ENCODE measurements at places on chromosomes 11 and 22. TPM values are rescaled to one million over a fixed set of nuclear protein-coding genes. Genes with fewer than 3 reads are reported as not detected.

CCDC15 gene
- 2.8 TPM for total RNA-seq

DNA sequence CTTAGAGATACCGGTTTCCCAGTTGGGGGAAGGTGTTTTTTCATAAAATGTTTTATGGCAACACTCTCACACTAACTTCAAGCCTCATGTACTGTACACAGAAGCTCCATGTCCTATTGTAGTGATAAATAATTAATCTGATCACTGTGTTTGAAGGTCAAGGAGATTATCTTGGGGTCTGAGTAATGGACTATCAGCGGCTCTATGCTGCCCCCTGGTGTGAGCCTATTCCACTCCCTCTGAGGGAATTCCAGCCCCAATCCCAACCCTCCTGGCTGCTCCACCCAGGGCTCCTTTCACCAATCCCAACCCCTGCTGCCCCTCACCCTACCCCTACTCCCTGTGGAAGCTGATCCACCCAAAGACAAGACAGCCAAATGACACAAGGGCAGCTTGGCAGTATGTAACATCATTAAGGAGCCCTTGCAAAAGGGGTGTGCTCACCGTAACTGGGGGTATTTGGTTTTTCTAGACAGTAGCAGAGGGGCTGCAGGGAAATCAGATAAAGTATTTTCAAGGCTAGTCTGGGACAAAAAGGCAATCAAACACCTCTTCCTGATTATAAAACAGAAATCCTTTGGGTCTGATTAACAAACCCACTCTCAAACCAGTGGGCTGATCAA lies 22.3 kb downstream of the HPS4 start:
- DNase-seq, result no peak

RABL2B gene
- total RNA-seq, result 42.3 TPM

- DNase-seq, result no peak
Measured at GRCh38 chr11:2924821-2925675, 4.2 kb downstream of the PHLDA2 start.

DNA sequence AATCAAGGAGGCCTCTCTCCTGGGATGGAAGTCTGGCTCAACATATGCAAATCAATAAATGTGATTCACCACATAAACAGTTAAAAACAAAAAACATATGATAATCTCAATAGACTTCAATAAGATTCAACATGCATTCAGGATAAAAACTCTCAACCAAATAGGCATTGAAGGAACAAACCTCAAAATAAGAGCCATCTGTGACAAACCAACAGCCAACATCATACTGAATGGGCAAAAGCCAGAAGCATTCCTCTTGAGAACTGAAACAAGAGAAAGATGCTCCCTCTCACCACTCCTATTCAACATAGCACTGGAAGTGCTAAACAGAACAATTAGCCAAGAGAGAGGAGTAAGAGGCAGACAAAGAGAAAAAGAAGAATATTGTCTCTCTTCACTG lies 54.0 kb upstream of the SEZ6L start:
- no peak for DNase-seq

DNA sequence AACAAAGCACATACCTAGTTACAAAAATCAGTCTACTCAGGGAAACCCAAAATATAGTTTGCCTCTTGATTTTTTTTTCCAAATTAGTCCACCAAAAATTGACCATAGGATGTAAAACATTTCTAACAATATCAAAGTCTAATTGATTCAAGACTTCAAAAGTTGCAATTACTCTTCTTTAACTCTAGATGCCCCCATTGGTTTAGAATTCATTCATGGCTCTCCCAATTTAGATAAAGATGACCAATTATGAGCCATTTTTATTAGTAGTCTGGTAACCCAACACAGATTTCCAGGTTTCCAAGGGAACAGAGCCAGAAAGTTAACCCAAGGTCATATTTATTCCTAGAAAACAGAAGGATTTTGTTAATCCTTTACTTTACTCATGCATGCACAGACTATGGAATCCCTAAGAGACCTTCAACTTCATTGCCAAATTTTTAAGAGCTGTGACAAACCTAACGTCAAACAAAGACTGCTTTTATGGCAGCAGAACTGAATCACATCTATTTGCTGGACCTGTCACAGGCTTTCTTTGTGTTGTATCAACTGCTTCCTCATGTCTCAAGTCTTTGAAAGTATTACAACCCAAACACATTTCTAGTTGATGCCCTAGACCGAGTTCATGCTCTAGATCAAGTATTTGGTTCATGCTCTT lies 55.3 kb downstream of the C22orf42 start:
- no peak for DNase-seq

APOA5 gene
- not detected for total RNA-seq

C22orf42 gene
- not detected for total RNA-seq

- no peak for DNase-seq
Measured at GRCh38 chr11:109237636-109238035, 184.4 kb upstream of the C11orf87 start.

OR11H1 gene
- not detected for total RNA-seq

- DNase-seq, result no peak
Measured at GRCh38 chr11:74195828-74196227, 24.7 kb downstream of the PPME1 start.

- DNase-seq, result no peak
Measured at GRCh38 chr22:44807915-44808690, 55.7 kb downstream of the ARHGAP8 start.

DNA sequence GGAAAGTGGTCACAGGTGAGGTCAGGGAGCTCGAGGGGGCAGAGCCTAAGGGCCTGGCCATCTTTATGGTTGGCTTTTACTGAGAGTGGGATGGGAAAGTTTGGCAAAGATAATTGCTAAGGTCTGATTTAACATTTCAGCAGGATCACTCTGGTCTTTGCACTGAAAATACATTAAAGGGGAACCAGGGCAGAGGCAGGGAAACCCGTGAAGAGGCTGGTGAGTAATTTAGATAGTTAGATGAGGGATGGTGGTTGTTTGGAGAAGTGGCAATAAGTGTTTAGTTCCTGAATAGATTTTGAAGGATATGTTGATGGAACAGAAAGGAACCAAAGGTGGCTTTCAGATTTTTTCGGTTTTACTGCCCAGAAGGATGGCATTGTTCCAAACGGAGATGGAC lies 50.8 kb downstream of the SCN3B start:
- no peak for DNase-seq

KCNJ4 gene
- 2.8 TPM for total RNA-seq

DNA sequence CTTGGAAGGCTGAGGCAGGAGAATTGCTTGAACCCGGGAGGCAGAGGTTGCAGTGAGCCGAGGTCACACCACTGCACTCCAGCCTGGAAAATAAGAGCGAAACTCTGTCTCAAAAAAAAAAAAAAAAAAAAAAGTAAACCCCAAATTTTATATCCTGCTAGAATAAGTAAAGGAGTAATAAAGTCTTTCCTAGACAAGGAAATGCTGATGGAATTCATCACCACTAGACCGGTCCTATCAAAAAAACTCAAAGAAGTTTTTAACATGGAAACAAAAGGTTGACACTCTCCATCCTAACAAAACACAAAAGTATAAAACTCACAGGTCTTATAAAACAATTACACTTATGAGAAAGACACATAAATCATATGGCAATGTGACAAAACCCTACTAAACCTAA lies 213.9 kb downstream of the SBF2 start:
- DNase-seq, result no peak

GRCh38 chr11:66864924-66865697 lies 8.2 kb downstream of the LRFN4 start:
- DNase-seq, result no peak

DNA sequence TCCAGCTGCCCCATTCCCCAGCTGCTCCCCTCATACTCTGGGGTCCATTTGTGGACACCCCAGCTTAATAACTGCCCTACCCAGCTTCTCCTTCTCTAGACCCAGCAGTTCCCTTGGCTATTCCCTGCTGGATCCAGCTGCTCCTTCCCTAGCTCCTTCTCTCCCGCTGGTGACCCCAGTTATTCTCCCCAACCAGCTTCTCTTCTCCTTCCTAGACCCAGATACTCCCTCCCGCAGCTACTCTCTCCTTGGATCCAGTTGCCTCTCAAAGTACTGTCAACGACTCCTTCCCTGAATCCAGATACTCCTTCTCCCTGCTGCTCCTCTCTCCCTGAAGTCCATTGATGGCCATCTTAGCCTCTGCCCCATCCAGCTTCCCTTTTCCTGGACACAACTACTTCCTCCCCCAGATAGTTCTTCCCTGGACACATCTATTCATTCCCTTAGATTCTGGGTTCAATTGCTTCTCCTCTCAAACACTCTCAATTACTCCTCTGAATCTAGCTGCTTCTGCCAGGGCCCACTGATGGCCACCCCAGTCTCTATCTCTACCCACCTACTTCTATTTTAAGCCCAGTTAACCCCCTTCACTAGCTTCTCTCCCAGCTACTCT lies 11.6 kb downstream of the SELENOM start:
- no peak for DNase-seq

GRCh38 chr11:122812638-122813037 lies 25.7 kb upstream of the CRTAM start:
- DNase-seq, result no peak

B3GAT3 gene
- total RNA-seq, result 48.1 TPM

TMEM109 gene
- 52.5 TPM for total RNA-seq

NAV2 gene
- 67.7 TPM for total RNA-seq

ZP1 gene
- 0.31 TPM for total RNA-seq

- no peak for DNase-seq
Measured at GRCh38 chr11:43504316-43504950, 145.7 kb downstream of the TTC17 start.

GRCh38 chr11:47071341-47071740 lies 105.3 kb downstream of the ARFGAP2 start:
- no peak for DNase-seq

PARVB gene
- 21.7 TPM for total RNA-seq

GAL gene
- total RNA-seq, result 0.66 TPM

DNA sequence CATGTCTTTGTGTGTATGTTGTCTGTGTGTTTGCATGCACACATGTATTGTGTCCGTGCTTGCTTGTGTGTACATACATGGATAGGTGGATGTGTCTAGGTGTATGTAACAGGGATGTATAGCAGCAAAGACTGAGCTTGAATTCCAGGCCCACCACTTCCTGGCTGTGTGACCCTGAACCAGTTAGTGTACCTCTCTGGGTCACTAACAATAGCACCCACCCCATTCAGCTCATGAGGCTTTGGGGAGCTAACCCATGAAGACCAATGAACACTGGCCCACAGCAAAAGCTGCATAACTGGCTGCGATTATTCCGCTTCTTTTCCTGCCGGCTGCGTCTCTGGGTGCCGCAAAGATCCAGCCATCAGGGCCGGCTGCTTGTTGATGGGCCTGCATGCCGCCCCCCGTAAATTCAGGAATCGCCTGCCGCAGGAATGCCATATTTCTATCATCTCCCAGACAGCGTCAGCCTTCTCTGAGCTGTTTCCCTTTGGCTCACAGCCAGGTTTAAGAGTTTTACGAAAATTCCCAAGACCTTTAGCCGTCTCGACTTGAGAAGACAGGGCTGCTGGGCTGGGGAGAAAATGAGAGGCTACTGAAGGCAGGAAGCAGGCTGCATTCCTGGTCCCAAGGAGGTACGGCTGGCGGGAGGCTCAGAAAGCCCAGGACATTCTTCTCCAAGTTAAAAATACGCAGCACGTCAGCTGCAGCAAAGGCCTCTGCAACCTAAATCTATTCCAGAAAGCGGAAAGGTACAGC lies 224.6 kb downstream of the MN1 start:
- DNase-seq, result peak; percentile 28

DNA sequence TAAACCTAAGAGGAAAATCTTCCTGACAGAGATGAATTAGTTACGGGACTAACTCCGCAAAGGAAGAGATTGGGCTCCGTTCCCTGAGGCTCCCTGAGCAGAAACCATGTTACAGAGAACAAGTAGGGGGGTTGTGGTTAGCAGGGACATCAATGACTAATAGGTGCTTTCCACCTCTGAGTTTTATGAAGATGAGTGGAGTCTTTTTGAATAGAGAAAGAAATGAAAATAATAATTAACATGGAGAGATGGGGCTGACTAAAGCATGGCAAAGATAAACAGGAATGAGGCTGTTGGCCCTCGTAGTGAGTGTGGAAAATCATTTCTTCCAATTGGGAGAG lies 47.5 kb upstream of the PICALM start:
- no peak for DNase-seq

OR52A1 gene
- total RNA-seq, result 0.02 TPM

DNA sequence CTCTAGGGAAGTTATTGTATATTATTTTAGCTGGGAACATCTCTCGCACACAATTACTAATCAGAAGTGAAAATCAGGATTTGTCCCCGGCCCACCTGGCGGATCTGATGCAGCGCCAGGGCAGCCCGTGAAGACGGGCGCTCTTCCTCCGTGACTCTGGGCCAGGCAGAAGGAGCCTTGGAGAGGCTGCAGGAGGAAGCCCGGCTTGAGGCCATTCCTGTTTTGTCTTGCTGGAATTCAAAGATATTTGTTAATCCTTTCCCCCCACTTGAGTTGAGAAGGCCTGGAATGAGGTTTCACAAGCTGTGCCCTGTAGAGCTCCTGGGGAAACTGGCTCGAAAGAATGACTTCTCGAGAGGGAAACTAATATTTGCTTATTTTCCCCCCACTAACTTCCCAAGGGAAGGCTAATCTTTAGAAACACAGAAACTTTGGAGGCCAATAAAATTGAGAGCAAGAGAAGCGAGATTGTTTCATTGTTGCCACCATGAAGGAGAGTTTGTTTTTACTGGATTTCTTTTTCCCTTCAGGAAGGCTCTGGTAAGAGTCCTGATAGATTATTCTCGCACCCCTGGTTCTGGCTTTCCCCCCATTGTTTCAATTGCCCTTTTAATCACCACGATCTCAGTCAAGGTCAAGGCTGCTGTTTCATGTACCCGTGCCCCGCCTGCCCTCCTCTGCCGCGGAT lies 92.8 kb upstream of the SEPTIN5 start:
- DNase-seq, result no peak

YAP1 gene
- 193 TPM for total RNA-seq

MMP7 gene
- total RNA-seq, result 0.20 TPM

DNA sequence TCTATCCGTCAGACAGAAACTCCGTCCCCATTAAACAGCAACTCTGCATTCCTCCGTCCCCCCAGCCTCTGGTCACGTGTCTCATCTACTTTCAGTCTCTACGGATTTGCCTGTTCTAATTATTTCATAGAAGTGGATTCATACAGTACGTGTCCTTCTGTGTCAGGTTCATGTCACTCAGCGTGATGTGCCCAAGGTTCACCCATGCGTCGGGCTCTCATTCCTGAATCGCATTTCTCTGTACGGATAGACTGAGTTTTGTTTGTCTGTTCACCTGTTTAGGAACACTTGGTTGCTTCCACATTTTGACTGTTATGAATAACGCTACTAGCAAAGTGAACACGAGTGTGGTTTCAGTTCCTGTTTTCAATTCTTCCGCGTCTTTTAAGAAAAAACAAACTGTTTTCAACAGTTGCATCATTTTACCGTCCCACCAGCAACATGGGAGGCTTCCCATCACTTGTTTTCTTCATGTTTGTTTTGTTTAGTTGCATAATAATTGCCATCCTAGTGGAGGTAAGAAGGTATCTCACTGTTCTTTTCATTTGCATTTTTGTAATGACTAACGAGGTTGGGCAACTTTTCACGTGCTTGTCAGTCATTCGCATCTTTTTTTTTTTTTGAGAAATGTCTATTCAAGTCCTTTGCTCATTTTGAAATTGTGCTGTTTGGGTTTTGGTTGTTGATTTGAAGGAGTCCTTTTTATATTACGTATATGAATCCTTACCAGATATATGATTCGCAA lies 8.9 kb upstream of the NLRP6 start:
- no peak for DNase-seq

- no peak for DNase-seq
Measured at GRCh38 chr11:64511966-64512365, 79.1 kb upstream of the SLC22A12 start.
